Stimulated activated CD4-positive, alpha-beta T cell treated with anti-CD3 and anti-CD28 coated beads, Interleukin-15, amount 100 ng/mL, for 1 hour (primary cell): ENCODE measurements at places on chromosomes 13 and 19.
A peak's percentile ranks its signal among the peaks of the same experiment; 100 is the strongest.

DNA sequence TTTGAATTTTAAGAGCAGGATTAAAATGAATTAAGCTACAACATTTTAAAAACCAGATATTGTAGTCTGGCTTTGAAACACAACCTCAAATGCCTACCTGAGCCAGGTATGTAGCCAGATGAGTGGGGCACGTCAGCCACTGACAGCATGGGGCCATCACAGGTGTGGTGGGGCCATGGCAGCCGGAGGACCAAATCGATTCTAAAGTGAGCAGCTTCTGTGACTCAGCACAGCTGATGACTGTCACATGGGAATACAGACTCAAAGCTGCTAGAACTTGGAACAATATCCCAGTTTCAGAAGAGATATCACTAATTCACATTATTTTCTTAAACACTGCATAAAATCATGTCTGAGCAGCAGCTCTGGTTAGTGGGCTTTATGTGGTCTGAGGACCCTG is 52.8 kb downstream of the SERP2 start:
- no peak for DNase-seq

- DNase-seq = no peak
These were observed 2.2 kb upstream of the MYADM start for GRCh38 chr19:53865523-53865917.

DNA sequence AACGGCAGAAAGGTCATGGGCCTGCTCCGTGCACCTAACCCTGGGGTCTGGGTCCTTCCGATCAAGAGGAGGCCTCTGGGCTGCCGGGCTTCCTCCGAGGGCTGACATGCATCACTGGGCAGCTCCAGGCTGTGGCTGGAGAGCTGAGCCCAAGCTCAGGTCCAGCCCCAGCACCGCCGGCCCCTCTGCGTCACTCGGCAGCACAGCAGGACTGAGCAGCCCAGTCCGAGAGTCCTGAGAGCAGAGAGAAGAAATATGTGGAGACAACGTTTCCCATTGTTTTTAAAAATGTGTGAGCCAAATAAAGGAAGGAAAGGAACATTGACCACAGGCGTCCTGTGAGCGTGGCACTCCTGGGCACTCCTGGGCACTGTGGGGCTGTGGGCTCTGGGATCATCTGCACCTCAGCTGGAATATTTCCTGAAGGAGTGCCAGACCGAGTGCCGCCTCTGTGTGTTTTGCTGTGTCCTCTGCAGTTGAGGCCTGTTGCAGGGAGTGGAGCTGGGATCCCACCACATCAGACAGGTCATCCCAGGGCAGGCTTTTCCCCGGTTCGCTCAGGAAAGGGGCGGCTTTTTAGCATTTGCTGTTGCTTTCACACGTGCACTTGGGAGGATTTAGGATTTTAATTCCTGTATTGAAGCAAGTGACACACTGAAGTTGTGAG is 37.8 kb upstream of the TFDP1 start:
- no peak for DNase-seq

- no peak for DNase-seq
These were observed 5.4 kb upstream of the TMPRSS9 start for GRCh38 chr19:2354670-2355069.

DNA sequence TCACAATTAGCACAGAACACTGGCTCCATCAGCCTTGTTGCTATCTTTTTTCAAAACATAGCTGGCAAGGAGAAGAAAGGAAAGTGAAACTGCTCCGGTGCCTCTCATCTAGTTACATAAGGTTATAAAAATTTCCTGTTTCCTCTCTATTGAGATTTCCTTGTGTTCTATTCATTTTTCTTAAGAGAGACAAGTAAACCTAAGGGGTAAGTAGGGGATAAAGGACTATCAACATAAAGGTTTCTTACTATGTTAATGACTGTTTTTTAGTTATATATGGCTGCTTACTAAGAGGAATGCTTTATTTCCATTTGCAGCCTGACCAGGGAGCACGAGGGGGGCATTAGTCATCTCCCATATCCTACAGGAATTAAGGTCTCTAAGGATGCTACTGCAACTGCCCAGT is 73.2 kb upstream of the MLNR start:
- no peak for DNase-seq

GRCh38 chr13:81577601-81578195 is 1236.8 kb upstream of the SPRY2 start:
- no peak for DNase-seq

DNA sequence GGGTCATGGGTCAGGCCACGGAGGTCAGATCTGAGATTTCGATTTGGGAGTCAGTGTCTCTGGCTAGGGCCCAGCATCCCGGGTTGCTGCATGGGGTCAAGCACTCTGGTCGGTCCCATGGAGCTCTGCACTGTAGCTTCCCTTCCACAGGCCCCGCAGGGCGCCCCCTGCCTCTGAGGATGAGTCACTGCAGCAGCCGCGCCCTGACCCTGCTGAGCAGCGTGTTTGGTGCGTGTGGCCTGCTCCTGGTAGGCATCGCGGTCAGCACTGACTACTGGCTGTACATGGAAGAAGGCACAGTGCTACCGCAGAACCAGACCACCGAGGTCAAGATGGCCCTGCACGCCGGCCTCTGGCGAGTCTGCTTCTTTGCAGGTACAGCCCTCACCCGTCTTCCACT is 3.6 kb downstream of the CACNG7 start:
- DNase-seq = no peak

DNA sequence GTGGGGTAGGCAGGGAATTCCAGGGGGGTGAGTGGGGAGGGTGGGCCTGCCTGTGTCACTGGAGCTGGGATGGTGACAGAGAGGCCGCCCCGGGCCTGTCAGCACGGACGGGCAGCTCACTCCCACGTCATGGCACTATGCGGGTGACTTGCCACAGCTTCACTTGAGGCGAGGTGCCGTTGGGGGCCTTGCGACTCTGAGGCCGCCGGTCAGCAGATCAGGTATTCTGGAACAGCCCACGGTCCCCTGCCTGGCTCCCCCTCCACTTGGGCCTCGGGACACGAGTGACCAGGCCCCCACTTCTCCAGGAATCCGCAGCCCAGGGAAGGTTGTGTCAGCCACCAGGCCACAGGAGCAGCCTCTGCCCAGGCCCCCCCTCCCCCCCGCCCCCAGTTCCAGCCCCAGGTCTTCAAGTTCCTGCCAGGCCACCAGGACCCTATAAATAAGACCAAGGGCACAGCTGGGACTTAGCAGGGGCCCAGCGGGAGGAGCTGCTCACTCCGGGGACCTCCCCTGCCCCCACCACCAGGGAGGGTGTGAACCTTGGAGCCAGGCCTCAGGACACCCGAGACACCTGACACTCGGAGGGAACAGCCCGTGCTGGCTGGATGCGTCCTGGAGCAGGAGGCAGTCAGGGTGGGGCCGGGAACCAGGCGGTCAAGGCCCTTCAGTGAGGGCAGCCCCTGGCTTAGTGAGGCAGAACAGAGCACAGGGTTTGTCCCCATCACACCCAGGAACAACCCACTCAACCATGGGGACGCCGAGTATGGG is 2.7 kb upstream of the MIDN start:
- DNase-seq = no peak

DNA sequence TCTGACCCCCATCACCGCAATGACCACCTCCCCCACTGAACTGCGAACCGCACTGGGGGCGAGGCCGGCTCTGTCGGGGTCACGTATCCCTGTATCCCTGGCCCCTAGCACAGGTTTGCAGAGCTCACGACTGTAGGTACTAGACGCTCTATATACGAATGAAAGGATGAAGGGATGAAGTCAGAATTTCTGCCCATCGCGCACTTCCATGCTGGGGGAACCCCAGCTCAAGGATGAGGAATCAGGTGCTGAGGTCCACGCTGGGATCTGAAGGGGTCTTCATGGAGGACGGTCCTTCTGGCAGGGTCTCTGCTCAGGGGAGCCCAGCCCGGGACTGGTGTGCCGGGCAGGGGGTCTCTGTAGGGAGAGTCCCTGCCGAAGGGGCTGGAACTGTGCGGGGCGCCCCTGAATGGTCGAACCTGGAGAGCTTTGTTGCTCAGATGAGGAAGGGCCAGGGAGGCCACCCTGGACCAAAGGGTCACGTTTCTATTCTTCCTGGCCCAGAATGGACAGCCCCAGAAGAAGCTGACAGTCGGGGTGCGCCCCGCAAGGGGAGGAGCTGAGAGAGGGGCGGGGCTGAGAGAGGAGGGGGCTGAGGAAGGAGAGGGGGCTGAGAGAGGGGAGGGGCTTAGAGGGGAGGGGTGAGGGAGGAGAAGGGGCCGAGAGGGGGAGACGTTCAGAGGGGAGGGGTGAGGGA is 37.9 kb upstream of the SEMA6B start:
- no peak for DNase-seq

DNA sequence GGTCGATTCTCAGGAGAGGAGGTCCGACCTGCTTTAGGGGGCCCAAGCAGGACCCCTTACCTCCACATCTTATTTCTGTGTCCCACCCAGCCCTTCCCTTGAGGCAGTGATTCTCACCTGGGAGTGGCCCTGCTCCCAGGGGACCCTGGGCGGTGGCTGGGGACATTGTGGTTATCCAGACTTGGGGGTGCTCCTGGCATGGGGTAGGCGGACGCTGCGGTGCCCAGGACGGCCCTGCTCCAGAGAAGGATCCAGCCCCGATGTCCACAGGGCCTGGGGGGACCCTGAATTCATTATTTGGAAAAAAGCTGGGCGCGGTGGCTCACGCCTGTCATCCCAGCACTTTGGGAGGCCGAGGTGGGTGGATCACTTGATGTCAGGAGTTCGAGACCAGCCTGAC is 84.4 kb downstream of the GADD45B start:
- no peak for DNase-seq

- peak; percentile 65 for DNase-seq
These were observed 34.4 kb upstream of the NANOS3 start for GRCh38 chr19:13842291-13843103.

GRCh38 chr19:53388904-53389303 is 6.0 kb upstream of the ZNF765 start:
- no peak for DNase-seq

DNA sequence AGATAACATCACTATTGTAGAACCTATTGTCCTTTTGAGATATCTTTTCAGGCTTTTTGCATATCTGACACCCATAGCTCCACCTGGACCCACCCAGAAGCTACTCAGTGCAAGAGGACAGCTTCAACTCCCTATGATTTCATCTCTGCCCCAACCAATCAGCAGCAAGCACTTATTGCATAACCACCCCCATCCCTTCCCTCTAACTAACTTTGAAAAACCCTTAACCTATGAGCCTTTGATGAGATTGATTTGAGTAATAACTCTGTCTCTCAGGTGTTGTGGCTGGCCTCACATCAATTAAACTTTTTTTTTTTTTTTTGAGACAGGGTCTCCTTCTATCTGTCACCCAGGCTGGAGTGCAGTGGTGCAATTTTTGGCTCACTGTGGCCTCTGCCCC is 13.4 kb upstream of the MTRF1 start:
- no peak for DNase-seq

DNA sequence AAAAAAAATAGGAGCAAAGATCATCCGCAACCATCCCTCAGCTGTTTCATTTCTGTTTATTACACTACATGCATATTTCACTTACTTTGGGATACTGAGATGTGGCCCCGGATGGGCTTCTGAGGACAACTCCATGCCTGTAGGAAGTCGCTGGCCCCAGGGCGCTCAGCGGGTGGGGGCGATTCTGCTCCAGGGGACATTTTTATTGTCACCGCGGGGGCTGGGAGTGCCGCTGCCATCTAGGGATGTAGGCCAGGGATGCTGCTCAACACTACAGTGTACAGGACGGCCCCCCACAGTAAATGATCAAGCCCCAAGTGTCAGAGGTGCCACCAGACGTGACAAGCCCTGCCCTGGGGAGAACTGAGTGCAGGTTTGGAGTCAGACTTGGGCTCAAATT is 6.4 kb upstream of the BST2 start:
- no peak for DNase-seq

GRCh38 chr13:23922005-23922932 is 25.0 kb upstream of the C1QTNF9B start:
- DNase-seq = no peak

- no peak for DNase-seq
These were observed 16.2 kb downstream of the TLE5 start for GRCh38 chr19:3045885-3046697.

GRCh38 chr13:86193281-86193680 is 394.1 kb upstream of the SLITRK6 start:
- DNase-seq = no peak

GRCh38 chr19:5078182-5078581 is 109.3 kb downstream of the KDM4B start:
- no peak for DNase-seq

DNA sequence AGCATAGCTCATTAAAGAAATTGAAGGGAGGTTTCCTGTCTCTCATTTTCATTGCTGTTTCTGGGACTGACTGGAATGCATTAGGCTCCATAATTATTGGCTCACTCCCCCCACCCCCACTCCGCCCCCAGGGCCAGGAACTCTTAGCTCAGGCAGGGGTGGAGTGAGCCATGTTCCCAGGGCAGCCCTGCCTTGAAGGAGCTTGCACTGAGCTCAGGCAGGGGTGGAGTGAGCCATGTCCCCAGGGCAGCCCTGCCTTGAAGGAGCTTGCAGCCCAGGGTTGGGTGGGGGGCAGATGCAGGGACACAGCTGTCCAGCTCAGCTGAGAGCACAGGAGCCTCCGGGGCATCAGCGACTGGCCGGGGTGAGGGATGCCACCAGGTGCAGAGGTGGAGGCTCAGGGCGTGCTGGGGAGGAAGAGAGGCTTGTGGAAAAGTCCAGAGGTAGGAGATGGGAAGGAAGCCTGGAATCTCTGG is 39.1 kb upstream of the TFDP1 start:
- DNase-seq = no peak

- no peak for DNase-seq
These were observed 13.4 kb downstream of the PABPC3 start for GRCh38 chr13:25109341-25109740.

DNA sequence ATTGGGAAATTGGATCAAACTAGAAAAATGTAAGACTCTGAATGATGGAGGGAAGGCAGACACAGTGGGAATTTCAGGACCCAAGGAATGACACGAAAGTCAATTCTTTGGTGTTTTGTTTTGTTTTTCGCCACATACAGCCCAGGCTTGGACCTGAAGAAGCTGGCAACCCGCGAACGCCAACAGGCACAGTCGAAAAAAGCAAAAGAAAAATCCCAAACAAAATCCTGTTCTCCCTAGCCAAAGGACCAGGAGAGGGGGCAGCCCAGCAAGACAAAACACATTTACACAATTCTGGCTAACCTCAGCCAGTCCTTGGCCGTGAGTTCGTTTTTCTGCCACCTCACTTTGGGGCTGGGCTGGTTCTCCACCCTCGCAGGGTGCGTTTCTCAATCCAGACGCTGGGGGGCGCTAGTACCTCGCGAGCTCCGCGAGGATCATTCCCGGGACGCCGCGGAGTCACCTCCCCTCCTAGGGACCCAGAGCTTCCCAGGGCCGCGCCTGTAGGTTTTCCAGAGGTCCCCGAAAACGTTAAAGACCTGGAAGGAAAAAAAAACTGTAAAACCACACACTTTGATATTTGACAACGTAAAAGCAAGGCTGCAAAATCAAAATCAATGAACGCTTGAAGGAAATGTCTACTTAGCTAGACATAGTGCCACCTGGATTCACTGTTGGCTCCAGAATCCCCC is 34.9 kb upstream of the TPM4 start:
- peak; percentile 58 for DNase-seq

GRCh38 chr19:4415352-4415751 is 12.9 kb downstream of the CHAF1A start:
- DNase-seq = no peak
